Panc1 (cell line): ENCODE measurements at places on chromosomes 7 and 10.

DNA sequence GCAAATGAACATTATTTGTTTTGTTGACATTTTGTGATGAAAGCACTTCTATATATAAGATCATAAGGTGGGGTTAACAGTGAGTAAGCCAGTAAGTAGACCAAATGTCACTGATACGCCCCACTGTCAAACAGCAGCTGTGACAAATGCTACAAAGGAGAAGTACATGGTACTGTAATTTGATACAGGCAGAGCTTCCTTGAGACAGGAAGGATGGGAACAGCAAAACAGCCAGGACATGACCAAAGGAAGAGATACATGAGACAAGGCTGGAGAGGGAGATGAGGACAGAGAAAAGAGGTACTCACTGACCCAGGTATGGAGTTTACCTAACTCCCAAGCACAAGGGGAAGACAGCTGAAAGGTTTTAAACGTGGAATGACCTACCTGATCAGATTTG, 127.0 kb downstream of the SRPK2 start:
- no peak for DNase-seq

GRCh38 chr7:132773527-132773956, 197.3 kb upstream of the PLXNA4 start:
- no peak for DNase-seq

GRCh38 chr10:110850099-110850498, 21.6 kb upstream of the PDCD4 start:
- no peak for DNase-seq

GRCh38 chr7:82241356-82241755, 202.2 kb downstream of the CACNA2D1 start:
- no peak for DNase-seq

DNA sequence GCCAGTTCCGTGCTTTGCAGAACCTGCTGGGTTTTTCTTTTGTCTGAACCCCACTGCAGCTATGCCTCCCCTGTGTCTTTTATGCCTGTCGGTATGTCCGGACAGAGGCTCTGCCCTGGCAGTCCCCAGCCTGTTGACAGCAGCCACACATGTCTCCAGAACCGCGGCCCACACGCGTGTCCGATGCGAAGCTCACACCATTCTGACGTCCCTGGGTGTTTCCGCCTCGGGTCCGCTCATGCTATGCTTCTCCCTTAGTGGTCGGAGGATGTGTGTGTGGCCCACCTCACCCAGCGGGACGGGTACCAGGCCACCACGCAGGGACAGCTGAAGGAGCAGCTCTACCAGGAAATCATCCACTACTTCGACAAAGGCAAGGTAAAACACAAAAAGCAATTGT, 164.6 kb upstream of the NPS start:
- no peak for DNase-seq

- no peak for DNase-seq
Observed at GRCh38 chr10:123512901-123513775, 153.0 kb upstream of the GPR26 start.

DNA sequence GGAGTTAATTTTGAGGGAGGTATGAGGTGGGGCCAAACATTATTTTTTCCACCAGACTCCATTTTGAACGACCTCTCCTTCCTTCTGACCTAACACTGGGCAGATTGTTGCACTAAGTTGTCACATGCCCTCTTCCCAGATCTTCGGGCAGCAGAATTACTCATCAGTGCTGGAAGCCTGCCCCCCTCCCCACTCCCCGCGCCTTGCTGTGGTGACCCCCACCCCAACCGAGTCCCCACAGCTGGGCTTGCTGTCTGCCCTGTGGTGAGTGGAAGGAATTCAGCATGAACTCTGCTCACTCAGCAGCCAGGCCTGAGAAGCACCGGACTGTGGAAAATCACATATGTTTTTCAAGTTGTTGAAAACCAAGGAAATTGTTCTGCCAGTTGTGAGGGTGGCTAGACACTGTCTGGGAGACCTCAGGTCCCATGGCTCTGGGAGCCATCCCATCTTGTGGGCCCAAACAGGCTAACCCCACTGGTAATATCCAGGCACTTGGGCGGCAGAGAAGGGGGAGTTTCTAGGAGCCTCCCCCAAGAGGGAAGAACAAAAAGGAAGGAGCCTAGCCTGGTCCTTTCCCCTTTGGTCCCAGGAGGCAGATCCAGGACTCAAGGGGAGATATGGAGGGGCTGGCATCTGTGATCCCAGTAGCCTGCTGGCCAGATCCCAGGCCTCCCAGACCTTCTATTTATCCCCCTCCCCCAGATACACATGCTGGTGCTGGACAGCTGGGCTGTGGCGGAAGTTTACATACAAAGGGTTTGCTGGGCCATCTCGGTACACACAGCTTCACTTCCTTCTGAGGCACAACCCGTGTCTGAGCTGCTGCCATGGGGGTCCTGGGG, 3.5 kb upstream of the AEBP1 start:
- no peak for DNase-seq

- DNase-seq, result no peak
Observed at GRCh38 chr10:101257084-101257483, 27.8 kb upstream of the LBX1 start.

DNA sequence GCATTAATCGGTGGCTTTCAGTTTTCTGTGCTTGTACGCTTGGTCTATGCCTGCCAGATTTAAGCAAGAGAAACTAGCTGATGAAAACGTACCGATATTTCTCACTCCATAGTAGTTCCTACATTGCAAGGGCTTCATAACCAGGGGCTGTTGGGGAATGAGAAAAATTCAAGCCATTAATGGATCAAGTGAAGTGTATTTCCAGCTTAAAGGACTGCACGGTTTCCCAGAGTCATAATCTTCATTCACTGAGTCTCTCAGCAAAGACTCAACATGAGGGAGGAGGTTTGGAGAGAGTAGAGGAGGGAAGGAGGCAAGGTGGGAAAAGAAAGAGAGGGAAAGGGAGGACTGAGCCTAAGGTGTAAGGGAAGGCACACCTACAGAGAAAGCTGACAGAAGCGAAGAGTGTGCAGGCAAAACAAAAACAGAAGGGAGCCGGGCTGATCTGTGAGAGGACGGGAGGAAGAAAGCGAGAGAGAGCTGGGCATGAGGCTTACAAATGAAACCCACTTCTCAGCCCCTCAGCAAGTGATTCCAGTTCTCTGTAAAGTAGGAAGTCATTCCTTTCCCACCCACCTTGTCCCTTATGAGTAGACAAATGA, 625 bp downstream of the GIMAP2 start:
- no peak for DNase-seq

DNA sequence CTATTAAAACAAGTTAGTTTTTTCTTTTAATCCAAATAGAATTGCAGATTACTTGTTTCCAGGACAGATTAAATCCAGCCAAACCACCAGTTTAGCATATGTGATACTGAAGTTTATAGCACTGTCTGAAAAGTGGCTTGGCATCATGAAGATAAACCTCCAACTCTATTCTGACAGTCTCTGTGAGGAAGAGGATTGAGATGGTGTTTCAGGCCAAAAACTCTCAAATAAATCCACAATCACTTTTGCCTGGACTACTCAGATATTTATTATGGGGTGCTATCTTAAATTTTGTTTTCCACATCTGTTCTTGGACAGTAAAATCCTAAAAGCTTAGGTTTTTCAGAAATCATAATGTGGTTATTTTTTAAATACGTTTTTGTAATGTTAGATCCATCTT, 161.7 kb upstream of the SEMA3C start:
- no peak for DNase-seq

GRCh38 chr10:51532044-51532443, 167.4 kb downstream of the CSTF2T start:
- DNase-seq, result no peak

GRCh38 chr10:52778511-52779392, 6.2 kb upstream of the MBL2 start:
- DNase-seq, result no peak

DNA sequence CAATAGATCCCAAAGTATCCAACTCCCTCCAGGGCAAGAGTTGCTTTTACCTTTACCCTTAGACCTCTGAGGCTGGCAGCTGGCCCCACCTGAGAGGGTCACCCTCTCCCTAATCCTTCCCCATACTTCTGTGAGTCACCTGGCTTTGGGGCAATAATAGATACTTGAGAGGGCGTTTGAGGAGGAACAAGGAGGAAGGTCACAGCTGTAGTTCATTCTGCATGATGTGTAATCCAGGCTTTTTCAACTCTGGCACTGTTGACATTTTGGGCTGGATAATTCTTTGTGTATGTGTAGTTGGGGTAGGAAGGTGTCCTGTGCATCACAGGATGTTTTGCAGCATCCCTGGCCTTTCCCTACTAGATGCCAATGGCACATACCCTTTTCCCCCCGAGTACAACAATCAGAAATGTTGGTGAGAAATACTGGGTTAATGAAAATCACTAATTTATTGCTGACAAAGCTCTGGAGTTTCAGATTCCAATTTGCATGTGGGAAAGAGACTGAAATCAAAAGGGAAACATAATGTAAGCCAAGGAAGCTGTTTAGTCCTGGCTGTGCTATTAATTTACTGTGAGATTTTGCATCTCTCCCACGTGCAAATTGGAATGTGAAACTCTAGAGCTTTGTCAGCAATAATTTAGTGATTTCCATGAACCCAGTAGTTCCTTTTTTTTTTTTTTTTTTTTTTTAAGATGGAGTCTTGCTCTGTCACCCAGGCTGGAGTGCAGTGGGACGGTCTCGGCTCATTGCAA, 3.6 kb downstream of the BLVRA start:
- DNase-seq, result no peak

- no peak for DNase-seq
Observed at GRCh38 chr7:116963234-116963633, 9.9 kb downstream of the ST7 start.

DNA sequence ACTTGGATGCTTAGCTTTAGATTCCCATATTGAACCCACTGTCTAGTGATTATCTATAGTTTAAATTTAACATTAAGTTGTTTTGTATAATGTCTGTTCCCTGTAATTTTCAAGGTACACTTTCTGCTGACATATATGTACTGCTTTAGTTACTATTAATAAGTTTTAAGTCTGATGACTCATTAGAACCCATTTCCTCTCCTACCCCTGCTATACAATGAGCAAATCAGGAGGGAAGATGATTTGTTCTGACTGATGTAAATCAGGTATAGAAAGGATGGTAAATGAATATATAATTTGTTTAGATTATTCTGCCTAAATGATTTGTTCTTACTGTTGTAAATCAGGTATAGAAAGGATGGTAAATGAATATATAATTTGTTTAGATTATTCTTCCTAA, 691.8 kb downstream of the NXPH1 start:
- DNase-seq, result no peak

GRCh38 chr7:29878081-29878688, 71.9 kb downstream of the WIPF3 start:
- peak; percentile 15 for DNase-seq

DNA sequence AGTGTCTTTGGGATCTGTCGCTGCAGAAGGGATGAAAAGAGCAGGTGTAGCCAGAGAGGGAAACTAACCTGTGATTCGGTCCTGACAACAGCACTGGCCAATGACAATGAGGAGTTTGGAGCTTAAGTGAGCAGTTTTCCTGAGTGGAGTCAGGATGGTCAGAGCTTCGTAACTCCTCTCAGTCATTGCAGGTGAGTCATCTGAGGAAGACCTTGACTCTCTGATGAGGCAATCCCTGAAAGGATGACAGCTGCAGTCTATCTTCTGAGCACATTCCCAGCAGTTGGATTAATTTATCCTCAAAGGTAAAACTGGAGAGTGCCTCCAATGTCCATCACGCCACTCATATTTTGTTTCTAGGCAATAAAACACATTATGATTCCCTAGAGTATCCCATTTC, 401.9 kb downstream of the POM121L12 start:
- no peak for DNase-seq

DNA sequence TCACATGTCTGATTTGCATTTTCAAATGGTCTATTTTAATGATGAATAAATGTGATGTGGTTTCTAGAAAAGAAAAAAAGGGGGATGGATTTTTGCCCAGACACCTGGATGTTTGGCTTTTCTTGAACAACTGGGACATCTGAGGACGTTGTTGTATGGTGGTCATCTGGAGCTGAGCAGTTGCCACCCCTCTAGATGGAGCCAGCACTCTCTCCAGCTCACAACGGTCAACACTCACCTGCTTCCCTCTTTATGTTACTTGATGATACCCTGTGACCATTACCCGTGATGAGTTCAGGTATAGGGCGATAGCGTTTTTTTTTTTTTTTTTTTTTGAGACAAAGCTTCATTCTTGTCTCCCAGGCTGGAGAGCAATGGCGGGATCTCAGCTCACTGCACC, 30.1 kb upstream of the PAXIP1 start:
- no peak for DNase-seq

DNA sequence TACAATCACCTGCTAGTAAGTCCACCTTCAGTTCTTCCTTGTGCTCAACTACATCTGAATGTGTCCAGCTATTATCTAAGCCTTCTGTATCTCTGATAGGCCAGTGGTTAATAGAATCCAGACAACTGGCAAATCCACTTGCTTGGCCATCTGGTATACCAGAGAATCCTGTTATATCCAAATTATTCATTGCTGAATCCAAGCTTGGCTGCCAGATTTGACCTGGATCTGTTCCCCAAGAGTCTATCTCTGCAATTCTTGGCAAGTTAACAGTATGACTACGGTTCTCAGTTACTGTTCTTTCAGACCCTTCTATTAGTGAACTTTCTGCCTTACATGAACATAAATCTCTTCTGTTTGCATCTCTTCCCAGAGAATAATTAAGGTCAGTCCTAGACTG, 154.6 kb upstream of the TARP start:
- DNase-seq, result no peak

- DNase-seq, result no peak
Observed at GRCh38 chr7:28685242-28685643, 272.9 kb downstream of the TRIL start.

GRCh38 chr10:95518455-95519452, 42.4 kb downstream of the SORBS1 start:
- DNase-seq, result no peak

GRCh38 chr7:879093-879492, 2.7 kb downstream of the GET4 start:
- no peak for DNase-seq

GRCh38 chr10:119407254-119407777, 135.2 kb downstream of the RGS10 start:
- DNase-seq, result no peak

DNA sequence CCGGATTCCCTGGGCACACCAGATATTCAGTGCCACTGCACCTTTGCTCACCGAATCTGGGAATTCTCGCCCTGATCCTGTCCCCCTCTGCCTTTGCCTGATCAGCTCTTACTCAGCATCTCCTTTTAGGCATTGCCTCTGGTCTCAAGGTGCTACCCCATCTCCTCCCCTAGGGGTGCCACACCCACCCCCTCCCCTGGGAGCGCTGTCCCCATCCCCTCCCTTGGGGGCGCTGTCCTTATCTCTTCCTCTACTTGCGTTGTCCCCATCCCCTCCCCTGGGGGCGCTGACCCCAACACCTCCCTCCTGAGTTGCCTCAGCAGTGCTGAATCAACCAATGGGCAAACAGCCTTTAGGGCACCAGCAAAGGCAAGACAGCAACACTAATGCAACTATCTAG, 686.9 kb upstream of the FOXK1 start:
- no peak for DNase-seq
